ENCODE measurements at places on chromosomes 5 and 9.

- DNase-seq, result no peak
These were observed 359.5 kb downstream of the DTWD2 start for GRCh38 chr5:118628660-118629354.

GRCh38 chr5:66612226-66612625 lies 16.0 kb downstream of the MAST4 start:
- no peak for DNase-seq

- no peak for DNase-seq
These were observed 9.6 kb downstream of the LRRC8A start for GRCh38 chr9:128891321-128892220.

DNA sequence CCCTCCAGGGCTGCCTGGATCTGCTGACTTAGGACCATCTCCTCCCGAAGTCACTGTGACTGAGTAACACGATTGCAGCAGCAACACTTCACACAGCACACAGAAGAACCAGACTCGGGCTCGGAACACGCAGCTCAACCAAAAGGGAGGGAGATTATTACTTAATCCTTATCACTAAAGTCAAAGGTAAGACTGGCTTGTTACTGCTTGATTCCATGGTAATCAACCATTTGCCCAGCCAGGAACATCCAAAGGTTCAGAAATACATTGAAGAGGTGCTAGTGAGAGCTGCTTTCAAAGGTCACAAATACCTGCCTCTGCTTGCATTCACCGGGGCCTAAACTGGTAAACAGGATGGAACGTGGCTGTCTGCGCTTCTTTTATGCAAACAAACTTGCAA lies 7.7 kb downstream of the FBP1 start:
- no peak for DNase-seq

DNA sequence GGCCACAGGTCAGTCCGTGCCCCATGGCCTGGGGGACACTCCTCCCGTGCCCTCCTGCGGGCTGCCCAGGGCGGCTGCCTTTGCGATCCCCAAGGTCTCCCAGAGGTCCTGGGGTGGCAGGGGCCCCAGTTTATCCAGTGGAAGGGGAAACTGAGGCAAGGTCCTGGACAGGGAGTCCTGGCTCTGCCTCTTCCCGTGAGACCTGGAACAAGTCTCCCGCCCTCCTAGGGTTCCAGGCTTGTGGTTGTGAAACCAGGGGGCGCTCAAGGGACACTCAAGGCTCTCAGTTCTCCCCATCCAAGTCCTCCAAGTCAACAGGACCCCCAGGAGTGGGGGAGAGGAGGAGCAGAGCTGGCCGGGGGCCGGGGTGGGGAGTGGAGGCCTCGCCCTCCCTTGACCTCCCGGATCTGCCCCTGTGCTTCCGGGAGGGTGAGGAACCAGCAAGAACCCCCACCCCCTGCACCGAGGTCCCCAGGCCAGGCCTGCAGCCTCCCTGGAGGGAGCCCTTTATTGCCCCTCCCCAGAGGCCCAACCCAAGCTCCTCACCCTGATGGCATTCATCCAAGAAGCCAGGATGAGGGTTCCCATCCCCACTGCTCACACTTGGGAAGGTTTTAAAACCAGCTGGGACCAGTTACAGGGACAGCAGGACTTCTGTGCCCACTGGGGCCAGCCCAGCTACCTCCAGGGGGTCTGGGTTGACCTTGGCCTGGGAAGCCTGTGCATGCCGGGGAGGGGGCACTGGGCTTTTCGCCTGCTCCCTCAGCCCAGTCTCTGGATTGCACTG lies 24.7 kb upstream of the TMEM250 start:
- no peak for DNase-seq

GRCh38 chr9:89549031-89549644 lies 51.2 kb upstream of the SEMA4D start:
- peak; percentile 71 for DNase-seq
